ENCODE measurements at places on chromosomes 7 and 10.
A peak's percentile ranks its signal among the peaks of the same experiment; 100 is the strongest.

GRCh38 chr7:154204046-154204445, 151.8 kb downstream of the DPP6 start:
- no peak for DNase-seq

GRCh38 chr10:79319115-79319771, 28.0 kb upstream of the PPIF start:
- no peak for DNase-seq

GRCh38 chr10:92993699-92994272, 66.8 kb upstream of the CYP26C1 start:
- DNase-seq = no peak

GRCh38 chr10:27526242-27526641, 22.1 kb downstream of the RAB18 start:
- DNase-seq = no peak

DNA sequence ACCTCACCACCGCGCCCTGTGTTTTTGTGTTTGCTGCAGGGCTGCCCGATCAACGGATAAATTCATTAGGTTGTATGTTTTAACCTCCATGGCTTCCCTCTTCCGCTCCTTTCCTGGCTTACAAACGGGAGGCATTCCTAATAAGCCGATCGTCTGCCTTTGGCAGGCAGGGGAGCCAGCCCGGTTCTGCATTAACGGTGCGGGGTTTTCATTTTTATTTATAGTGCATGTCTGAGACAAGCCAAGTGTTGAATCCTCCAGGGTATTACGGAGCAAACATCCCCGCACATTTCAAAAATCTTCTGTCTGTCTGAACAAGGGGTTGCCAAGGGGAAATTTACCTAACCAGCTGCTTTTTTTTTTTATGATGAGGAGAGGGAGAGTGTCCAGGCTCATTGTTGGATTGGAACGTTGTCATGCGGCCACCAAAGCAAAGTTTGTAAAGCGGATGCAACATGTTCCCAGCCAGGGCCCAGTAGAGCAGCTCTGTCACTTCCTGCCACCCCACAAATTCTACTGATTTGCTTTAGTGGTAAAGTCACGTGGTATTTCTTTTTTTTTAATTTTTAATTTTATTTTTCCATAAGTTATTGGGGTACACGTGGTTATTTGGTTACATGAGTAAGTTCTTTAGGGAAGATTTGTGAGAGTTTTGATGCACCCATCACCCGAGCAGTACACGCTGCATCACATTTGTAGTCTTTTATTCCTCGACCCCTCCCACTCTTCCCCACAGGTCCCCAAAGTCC, 92.3 kb upstream of the BAIAP2L1 start:
- DNase-seq = no peak

GRCh38 chr7:40680657-40681056, 545.9 kb downstream of the SUGCT start:
- DNase-seq = no peak

DNA sequence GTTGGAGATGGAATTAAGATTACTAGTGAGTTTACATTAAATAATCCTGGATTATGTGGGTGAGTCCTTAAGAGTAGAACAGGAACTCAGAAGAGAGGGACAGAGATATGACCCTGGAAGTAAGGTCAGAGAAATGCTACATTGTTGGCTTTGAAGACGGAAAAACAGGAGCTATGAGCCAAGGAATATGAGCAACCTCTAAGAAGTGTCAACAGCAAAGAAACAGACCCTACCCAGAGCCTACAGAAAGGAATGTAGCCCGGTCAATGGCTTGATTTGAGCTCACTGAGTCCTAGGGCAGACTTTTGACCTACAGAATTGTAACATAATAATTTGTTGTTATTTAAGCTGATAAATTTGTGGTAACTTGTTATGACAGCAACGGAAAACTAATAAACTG, 304.9 kb downstream of the IPMK start:
- DNase-seq = no peak

- DNase-seq = no peak
These were observed 108.0 kb downstream of the CREB5 start for GRCh38 chr7:28520074-28521015.

DNA sequence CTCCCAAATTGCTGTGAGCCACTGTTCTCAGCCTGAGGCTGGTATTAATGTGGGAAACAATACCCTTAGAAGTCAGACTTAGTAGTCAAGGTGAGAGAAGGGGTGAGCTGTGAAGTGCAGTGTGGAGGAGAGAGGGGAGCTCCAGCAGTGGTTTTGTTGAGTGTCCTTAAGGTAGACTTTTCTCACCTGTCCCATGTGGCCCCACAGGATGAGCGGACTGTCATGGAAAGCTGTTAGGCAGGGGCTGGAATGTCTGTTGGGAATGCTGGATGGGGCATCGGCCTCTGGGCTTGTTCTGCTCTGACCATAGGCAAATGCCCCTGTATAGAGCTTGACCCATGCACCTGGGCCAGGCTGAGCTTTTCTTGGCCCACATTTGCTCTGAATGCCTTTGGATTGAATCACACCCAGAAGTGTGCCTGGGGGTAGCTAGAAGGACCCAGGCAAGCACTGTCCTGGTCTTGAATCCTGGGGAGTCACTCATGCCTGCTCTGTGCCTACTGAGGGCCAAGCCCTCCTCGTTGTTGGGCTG, 36.3 kb upstream of the SH2D4B start:
- peak; percentile 12 for DNase-seq

DNA sequence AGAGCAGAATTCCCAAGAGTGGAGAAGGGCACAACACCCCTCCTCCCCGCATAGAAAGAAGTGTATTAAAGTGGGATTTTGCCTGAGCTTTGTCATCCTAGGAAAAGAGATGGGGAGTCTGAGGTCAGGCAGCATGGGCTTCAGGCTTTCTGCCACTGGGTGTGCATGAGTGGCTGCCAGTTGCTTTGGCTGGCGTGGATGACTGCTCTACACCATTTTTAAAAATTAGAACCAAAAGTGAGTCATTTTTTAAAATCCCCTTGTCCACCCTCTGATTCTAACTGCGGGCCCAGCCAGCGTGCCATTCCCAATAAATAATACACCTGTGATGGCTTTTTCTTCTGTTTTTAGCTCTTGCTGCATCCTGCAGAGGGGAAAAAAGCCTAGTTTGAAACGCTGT, 13.4 kb downstream of the SLC29A3 start:
- no peak for DNase-seq

DNA sequence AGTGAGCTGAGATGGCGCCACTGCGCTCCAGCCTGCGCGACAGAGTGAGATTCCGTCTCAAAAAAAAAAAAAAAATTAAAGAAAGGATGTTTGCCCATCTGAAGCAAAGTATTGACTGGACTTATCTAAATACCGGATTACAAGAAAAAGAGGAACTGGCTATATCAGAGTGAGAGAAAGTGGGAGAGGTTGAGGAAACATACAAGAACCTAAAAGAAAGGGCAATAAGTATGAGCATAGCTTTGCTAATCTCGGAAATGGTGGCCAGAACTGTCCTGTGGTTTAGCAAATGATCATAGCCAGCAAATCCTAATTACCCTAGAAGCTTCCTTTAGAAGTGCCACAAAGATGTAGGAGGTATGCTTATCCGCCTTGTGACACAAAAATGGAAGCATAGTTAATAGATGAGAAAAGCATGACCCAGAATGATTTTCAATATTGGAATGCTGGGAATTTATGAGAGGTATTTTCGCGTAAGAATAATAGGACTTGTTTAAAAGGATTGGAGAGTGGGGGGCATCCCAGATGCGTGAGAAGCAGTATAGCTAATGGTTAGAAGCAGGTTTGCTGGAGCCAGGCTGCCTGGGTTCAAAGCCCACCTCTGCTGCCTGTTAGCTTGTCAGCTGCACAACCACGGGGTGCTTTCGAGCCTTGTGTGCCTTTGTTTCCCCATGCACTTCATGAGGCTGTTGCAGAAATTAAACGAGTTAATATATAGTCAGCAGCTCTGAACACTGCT, 1.2 kb upstream of the GTPBP4 start:
- no peak for DNase-seq

DNA sequence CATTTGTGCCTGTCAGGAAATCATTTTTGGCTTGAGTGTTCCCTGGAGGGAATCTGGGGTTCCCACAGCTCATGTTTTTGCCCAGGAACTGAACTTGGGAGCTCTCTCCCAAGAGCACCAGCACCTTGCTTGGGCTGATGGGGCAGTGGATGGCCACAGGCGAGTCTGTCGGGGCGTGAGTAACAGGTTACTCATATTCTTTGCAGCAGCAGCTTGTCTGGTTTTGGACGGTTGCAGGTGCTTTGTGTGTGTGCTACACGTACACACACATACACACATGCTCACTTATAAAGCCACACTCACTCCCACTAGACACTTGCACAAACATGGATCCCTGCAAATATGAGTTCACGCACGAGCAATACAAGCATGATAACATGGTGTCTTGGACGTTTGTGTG, 2.9 kb upstream of the PALD1 start:
- DNase-seq = no peak

GRCh38 chr7:98771519-98771918, 98.3 kb downstream of the TMEM130 start:
- DNase-seq = no peak

GRCh38 chr7:115910541-115911164, 119.9 kb downstream of the TFEC start:
- no peak for DNase-seq

DNA sequence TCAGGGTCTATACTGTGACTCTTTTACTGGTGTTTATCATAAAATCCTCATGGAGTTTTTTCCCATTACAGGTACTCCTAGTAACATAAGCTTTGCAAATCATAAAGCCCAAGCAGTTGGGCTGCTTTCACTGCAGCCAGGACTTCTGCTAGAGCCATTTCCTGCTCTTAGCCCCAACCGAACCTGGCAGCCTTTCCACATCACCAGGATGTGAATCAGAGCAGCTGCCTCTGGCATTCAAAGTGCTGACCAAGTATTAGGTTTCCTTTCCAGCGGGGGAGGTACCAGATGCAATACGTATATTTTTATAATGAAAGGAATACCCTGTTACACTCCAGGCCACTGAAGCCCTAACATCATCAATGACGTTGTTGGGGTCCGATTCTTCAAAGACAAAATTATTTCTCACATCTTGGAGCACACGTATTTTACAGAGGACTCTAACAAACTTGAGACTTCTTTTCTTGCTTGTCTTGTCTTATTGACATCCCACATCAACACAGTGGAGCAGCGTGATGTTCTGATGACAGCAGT, 3.6 kb upstream of the HTR5A start:
- no peak for DNase-seq

- DNase-seq = no peak
These were observed 10.7 kb downstream of the FOXL3 start for GRCh38 chr7:300546-301290.

DNA sequence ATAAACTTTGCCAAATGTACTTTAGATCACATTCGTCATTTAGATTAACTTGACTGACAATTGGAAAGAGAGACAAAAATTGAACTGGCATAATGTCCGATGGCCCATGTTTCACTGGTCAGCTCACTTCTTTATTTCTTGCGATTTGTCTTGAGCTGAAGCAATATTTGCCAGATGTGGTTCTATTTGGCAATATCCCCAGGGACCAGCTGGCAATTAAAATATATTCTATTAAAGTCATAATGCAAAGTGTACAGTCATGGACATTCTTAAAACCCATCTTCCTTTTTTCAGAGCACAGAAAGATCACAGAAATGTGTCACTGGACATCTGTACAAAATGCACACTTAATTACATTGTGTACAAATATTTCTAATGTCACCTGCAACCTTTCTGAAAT, 26.3 kb downstream of the NEBL start:
- no peak for DNase-seq

- DNase-seq = no peak
These were observed 279.4 kb downstream of the TNS3 start for GRCh38 chr7:47302560-47302959.

DNA sequence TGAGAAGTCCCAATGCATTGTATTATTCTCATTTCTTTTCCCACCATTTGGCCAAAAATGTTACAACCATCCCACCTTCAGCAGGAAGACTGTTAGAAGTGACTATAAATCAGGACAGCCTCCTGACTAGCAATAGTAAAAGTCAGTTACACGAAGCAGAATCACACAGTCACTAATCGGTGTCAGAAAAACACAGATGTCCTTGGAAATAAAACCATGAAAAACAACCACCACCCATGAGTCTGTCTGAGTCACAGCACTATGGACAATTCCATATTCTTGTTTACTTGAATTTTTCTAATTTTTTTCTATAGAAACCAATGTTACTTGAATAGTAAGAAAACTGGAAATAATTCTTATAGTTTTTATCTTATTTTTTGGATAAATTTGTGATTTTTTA, 81.9 kb upstream of the FRMD4A start:
- no peak for DNase-seq

- no peak for DNase-seq
These were observed 26.7 kb upstream of the ABLIM1 start for GRCh38 chr10:114684822-114685209.

DNA sequence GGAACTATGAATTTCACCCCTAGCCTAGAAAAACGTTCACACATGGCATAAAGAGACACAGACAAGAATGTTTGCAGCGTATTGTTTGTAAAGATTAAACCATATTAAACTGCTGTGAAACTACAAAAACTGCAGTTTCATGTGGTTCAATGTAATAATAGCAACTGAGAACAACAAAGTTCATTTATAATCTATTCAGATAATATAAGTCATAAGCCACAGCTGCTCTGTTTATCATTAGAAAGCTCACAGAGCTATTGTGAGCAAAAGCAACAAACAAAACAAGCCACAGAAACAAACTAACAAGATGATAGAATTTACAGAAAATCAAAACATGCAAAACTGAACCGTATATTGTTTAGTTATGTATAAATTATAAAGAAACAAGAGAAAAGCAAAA, 113.5 kb downstream of the AHR start:
- DNase-seq = no peak

- DNase-seq = no peak
These were observed 33.3 kb downstream of the CC2D2B start for GRCh38 chr10:95941115-95941514.

GRCh38 chr10:123250640-123251039, 96.4 kb downstream of the BUB3 start:
- DNase-seq = no peak

- no peak for DNase-seq
These were observed 25.2 kb downstream of the LOXL4 start for GRCh38 chr10:98242823-98243222.

- DNase-seq = no peak
These were observed 77.9 kb downstream of the ARHGAP21 start for GRCh38 chr10:24645784-24646183.

DNA sequence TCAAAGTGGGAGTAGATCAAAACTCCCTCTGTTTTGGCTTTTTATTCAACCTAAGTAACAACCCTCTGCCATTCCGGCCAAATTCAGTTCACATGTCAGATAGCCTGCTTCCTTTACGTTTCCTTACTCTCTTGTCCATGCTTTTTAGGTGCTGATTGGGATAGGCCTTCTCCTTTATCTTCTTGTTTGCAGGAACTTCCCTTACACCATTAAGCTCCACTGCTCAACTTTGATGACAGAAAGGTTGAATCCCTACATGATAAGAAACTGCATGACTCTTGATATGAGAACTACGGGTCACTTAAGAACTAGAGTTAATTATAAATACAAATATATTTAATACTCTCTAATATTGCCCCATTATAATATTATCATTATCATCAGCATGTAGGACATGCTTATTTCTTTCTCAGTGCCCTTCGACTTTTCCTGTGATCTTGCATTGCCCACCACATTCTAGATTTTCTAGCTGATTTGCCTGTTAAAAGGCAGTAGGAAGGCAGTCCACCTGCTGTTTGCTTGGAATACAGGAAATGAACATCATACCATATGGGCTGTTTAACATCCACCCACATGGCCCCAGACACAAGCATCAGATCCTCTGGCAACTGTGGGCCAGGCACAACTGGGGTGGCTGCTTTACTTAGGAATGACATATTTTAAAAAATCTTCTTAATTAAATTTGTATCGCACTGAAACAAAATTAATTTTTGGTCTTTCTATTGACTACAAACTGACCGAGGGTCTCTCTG, 59.7 kb upstream of the CCDC6 start:
- DNase-seq = no peak
